ENCODE measurements at places on chromosomes 12 and 14.

DNA sequence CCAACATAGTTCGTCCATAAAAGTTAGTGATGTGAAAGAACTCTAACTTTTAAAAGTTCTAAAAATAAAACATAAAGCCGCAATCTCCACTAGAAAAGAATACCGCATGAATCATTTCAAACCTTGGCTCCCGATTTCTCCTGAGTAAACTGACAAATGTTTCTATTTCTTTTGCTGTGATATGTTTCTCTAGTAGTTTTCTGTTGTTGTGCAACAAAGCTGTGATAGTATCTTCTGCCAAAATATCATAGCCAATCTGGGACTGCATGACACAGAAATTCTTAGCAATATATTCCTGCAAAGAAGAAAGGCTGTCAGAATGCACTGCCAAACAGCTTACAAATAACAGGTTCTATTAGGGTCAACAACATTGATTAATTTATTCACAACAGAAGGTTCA, 174.0 kb downstream of the ITPR2 start:
- DNase-seq, result no peak

- DNase-seq, result no peak
Observed at GRCh38 chr12:2796187-2796666, 1.5 kb downstream of the FKBP4 start.

DNA sequence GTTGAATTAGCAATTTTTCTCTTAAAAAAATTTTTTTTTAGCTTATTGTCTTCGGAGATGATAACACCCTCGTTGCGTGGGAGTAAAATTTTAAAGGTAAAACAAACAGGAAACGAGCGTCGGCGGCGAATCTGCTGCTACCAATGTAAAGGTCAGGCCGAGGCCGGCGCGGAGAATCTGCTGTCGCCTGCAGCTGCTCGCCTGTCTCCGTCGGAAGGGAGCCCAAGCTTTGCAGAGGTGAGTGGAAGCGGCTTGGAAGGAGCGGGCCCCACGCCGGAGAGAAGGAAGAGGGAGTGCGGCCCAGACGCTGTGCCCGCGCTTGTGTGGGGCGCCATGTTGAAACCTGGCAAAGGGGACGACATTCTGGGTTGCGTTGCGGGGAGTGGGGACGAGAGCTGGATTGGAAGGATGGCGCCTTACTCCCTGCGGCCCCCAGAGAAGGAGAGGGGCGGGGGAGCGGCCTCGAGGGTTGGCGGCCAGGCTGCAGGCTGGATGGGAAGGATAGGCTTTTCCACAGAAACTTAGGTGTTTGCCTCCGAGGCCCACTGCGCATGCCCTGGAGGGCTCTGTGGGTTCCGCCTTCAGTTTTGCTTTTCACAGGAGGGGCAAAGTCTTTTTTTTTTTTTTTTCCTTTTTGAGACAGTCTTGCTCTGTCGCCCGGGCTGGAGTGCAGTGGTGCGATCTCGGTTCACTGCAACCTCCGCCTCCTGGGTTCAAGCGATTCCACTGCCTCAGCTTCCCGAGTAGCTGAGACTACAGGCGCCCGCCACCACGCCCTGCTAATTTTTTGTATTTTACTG, at the start of gene SNRNP35:
Gene SNRNP35 (plus strand): TSS at position 160 of the 800 bp plus-strand sequence. CDS start 7,402 bp downstream, outside the sequence.
- peak; percentile 90 for DNase-seq

DNA sequence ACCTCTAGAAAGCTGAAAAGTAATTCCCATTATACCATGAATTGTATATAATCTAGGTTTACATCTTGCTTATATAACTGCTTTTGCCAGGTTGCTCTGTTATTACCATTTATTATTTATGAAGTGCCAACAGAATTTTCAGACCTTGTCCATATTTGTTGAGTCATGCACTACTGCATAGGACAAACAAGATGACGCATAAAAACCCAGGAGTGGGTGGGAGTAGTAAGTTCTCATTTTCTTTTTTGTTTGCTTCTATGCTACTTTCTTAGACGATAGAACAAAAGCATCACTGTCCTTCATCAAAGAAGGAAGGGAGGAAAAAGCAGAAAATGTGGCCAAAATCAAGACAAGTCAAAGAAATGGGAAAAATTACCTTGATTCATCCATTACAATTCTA, 119.0 kb upstream of the RASSF8 start:
- DNase-seq, result peak; percentile 58

GRCh38 chr12:27478949-27479348, 32.4 kb downstream of the SMCO2 start:
- no peak for DNase-seq

GRCh38 chr12:47767216-47767724, 5.8 kb upstream of the SLC48A1 start:
- DNase-seq, result no peak

DNA sequence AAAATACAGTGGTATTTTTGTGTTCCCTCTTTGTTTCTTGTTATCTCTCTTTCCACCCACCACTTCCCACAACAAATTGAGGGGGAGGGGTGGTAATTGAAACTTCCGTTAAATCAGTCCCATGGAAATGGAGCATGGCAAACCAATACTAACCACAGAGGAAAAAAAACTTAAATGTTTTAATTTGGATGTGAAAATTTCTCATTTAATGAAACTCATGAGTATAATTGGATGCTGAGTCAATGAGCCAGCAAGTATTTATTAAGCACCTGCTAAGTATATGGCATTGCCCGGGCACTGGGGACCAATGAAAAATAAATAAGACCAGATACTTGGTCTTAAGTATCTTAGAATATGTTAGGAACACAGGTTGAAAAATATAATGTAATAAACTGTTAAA, 147.5 kb downstream of the KCNH5 start:
- no peak for DNase-seq

DNA sequence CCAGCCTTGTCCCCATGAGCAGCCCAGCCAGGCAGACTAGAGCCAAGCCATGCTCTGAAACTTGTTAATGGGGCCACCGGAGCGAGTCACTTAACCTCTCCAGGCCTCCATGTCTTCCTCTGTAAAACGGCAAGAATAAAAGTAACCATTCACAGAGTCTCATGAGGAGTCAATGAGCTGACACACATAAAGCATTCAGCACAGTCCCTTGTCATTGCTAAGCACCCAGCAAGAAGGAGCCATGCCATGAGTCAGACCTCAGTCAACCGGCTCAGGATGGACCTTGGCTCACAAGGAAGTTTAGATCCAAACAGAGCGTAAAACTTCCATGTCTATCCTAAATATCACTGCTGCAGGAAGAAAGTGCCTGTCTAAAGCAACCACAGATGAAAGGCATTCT, 10.6 kb downstream of the FICD start:
- peak; percentile 10 for DNase-seq

GRCh38 chr12:52200086-52200780, 8.4 kb upstream of the KRT80 start:
- no peak for DNase-seq

- DNase-seq, result peak; percentile 74
Observed at GRCh38 chr14:90140956-90141316, 79.1 kb downstream of the KCNK13 start.

DNA sequence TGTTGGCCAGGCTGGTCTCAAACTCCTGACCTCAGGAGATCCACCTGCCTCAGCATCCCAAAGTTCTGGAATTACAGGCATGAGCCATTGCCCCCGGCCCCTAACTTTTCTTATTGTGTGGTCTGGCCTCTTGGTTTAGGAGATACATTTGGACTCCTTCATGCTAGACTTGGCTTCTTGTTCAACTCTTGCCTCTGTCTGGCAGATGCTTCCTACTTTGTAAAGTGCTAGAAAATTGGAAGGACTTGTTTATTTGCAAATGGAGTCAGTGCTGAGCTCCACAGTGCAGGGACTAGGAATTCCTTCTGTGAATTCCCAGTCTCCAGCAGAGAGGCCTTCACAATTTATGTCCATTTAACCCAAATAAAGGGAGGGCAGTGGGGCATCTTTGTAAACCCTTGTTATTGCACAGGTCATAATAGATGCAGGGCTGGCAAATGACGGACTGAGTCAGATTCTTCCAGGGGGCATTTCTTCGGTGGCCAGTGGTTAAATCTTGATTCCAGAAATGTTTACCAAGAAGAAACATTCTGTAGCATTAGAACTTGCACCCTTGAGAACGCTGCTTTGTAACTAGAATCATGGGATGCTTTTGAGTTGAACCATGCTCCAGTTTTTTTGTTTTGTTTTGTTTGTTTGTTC, 73.8 kb upstream of the TBX3 start:
- no peak for DNase-seq

GRCh38 chr12:91379051-91379775, 196.6 kb upstream of the DCN start:
- DNase-seq, result no peak

GRCh38 chr12:95674163-95674562, 116.4 kb downstream of the NTN4 start:
- DNase-seq, result no peak

GRCh38 chr14:51825926-51826325, 34.5 kb upstream of the GNG2 start:
- no peak for DNase-seq

GRCh38 chr12:114506651-114507050, 100.7 kb upstream of the TBX5 start:
- DNase-seq, result no peak

GRCh38 chr14:75069121-75069810, at the start of gene ZC2HC1C:
Gene ZC2HC1C (plus strand): TSS chr14:75069641. CDS start chr14:75070574, 933 bp downstream.
- DNase-seq, result peak; percentile 85

- no peak for DNase-seq
Observed at GRCh38 chr14:100891501-100892445, 11.7 kb downstream of the RTL1 start.

DNA sequence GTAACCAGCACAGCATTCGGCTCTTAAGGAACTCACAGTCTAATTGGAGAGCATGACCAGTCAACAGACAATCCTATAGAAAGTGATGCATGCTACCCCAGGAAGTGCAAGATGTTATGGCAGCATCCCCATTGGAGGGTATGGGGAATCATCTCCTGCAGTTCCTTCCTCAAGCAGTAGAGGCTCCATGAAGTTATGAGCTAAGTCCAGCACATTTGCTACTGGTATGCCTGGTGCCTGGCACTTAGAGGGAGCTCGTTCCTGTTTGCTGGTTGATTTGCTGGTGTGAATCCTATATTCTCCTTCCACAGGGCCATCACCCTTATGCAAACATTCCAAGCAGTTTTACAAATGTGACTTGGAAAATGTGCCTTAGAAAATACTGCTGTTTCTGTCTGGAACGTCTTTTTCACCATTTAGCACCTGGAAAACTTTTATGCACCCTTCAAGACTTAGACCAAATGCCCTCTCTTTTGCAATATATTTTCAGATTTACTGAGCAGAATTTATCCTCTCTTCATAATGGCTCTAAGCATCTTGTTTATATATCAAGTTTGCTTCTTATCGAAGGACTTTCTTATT, 136.1 kb upstream of the WSCD2 start:
- DNase-seq, result peak; percentile 2

GRCh38 chr12:116709768-116710167, 28.1 kb downstream of the SPRING1 start:
- no peak for DNase-seq

- DNase-seq, result peak; percentile 98
Observed at GRCh38 chr12:75635606-75636444, 124.4 kb upstream of the KRR1 start.

GRCh38 chr14:99394602-99395156, 86.0 kb downstream of the SETD3 start:
- no peak for DNase-seq

- no peak for DNase-seq
Observed at GRCh38 chr14:58665773-58666500, 28.2 kb downstream of the DACT1 start.

DNA sequence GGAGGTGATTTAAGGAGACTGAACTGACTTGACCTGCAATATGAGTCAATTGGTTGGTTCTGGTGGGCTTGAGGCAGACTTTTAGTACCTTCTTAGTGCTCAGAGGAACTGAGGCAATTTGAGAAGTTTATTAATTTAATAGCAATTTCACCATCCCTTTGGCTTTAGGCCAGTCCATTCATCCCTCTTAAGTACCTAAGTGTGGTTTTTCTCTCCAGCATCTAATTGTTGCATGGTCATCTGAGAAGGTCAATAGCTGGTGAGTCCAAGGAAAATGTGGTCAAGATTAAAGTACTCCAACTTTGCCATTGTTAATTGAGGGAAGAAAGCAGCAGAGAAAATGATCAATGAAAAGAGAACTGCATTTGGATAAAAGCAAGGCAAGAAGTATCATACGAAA, 115.4 kb upstream of the DYRK2 start:
- DNase-seq, result peak; percentile 48

GRCh38 chr14:71206766-71207371, 299.6 kb downstream of the PCNX1 start:
- peak; percentile 88 for DNase-seq

- DNase-seq, result no peak
Observed at GRCh38 chr14:99545586-99545985, 58.4 kb downstream of the CCDC85C start.

DNA sequence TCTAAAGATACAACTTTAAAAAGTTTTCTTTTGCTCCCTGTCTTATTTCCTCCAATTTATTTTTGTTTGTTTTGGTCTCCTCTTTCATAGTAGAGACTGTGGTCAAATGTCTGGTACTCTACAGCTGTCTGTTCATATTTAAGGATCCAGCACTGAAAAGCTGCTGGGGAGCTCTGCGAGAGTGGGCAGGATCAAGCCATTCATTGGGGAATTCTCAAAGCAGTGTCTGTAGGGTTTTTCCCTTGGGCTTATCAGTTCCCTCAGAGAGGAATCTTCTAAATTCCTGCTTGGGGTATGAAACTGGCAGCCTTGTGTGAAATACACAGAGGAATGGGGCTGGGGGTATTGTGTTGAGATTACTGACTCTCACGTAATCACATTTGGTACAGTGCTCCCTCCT, 52.3 kb downstream of the FNTB start:
- no peak for DNase-seq

- no peak for DNase-seq
Observed at GRCh38 chr14:77063571-77064171, 34.4 kb upstream of the CIPC start.

DNA sequence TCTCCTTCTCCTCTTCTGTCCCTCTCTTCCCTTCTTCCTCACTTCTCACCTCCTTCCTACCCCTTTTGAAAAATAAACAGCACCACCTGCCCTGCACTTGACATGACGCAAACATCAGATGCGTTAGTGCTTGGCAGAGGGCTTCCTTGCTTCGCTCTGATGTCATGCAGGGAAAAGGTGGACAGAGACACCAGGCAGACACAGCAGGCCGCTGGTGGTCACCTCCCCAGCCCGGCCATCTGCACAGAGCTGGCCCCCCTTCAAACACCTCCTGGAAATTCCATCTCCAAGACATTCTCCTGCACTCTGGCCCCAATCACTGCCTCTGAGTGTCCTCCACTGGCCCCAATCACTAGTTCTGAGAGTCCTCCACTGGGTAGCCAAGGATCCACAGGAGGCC, 353.6 kb downstream of the MED13L start:
- DNase-seq, result no peak

DNA sequence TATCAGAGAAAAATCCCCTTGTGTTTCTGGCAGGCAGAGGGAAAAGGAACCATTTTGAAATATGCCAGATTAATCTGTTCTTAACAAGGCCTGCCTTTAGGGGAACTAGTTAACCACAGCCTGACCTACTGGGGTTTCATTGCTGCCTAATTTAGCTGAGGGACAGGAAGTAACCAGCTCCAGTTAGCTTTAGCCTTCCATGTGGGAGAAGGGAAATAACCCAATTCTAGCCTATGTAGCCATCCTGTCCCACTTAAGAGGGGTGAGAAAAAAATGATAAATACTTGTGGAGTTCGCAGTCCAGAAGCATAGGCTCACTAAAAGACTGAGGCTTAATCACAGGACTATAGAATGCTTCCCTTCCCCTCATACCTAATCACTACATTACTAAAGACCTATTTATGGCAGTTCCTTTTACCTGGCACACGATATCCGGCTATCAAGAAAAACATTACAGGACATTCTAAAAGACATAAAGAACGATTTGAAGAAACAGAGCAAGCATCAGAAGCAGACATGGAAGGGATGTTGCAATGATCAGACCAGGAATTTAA, 22.8 kb downstream of the COX8C start:
- DNase-seq, result no peak

Measured in astrocyte of the spinal cord (primary cell).